Suppressor macrophage treated with lipopolysaccharide for 1 hour (primary cell): ENCODE measurements at places on chromosomes 5 and 9.

GRCh38 chr5:2529371-2530092 is 221.9 kb downstream of the IRX2 start:
- DNase-seq, result no peak

DNA sequence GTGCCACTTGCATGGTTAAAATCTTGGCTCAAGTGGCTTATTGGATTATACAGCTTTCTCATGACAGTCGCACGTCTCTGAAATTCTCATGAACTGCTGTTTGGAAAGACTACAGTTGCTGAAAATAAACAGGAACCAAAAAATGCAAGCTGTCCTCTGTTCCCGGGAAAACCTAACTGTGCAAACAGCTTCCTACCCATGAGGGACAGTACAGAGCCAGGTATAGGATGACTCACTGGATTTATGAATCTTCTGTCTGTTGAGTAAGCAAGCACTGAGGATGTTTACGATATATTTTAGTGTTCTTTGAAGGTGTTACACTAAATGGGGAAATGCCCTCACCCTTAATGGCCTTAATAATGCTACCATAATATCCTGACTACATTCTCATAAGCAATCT is 380.3 kb upstream of the TNC start:
- no peak for DNase-seq

DNA sequence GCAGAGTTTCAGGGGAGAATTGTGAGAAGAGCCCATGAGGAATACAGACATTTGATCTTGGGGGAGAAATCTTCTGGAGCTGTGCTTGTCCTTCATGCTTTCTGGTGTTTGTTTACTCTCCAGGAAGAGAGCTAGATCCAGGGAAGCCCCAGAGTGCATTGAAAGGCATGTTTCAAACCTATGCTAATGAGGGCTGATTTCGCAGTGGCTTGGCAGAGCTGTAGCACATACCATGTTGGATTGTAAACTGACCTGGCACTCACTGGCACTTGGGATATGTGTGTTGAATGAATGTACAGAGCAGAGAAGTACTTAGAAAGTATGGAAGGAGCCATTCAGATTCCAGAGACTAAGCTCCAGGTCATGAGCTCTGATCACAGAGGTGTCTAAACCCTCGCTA is 30.9 kb downstream of the TNFSF8 start:
- DNase-seq, result no peak

DNA sequence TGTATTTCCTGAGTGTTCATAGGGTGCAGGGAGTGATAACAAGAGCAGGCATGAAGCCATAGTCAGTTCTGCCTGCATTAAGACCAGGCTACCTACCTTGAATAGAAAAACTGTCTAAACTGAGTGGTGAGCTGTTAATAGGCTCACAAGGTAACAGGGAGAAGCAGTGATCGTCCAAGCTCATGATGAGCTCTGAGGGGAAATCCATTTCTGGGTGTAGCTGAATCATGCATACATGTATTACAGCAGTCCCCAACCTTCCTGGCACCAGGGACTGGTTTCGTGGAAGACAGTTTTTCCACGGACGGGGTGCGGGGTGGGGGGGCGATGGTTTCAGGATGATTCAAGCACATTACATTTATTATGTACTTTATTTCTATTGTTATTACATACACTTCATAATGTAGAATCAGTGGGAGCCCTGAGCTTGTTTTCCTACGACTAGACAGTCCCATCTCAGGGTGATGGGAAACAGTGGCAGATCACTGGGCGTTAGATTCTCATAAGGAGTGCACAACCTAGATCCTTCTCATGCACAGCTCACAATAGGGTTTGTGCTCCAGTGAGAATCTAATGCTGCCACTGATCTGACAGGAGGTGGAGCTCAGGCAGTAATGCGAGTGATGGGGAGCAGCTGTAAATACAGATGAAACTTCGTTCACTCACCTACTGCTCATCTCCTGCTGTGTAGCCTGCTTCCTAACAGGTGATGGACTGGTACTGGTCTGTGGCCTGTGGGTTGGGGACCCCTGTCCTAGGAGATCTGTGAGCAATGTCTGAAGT is 100.0 kb upstream of the IL6ST start:
- peak; percentile 66 for DNase-seq

DNA sequence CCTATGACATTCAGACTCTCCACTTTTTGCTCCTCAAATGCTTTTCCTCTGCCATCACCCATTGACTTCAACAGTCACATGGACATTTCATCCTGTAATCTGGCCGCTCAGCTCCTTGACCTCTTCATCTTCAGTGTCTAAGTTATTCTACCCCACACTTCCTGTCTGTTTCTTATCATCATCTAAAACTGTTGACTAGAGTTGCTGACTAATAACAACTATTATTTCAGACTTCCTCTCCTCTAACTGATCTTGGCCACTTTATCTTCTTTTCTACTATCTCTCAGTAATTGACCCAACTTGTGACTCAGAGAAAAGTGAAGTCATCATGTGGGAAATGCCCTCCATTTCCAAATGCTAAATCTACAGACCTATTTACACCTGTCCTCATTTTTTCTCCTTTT is 254.7 kb upstream of the TRPC7 start:
- no peak for DNase-seq
